Effector memory CD8-positive, alpha-beta T cell (primary cell): ENCODE measurements at places on chromosomes 4 and X.

DNA sequence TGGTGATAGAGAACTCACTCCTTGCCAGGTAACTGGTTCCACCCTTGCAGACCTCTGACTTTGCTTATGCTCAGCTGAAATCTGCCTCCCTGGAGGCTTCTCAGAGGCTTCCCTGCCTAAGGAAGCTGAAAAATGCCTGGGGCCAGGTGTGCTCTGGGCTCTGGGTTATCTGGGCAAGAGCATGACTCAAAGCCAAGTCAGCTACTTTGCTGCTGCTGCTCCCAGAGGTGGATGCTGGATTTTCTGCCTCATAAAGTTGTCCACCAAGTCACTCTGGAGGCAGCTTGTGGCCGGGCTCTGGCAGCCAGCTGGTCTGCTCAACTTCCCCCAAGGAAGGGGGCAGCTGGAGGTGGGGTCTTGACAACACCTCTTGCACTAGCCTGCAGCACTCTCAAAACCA is 132.7 kb downstream of the PJA1 start:
- DNase-seq, result no peak

GRCh38 chrX:150772150-150772970 is 79.2 kb downstream of the MTMR1 start:
- DNase-seq, result peak; percentile 63

DNA sequence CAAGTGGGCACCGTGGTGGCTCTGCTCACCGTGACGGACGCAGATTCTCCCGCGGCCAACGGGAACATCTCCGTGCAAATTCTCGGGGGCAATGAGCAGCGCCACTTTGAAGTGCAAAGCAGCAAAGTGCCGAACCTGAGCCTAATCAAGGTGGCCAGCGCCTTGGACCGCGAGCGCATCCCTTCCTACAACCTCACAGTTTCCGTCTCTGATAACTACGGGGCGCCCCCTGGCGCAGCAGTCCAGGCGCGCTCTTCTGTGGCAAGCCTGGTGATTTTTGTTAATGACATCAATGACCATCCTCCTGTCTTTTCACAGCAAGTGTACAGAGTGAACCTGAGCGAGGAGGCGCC is 2.7 kb downstream of the FAT4 start:
- DNase-seq, result no peak

GRCh38 chrX:38618180-38618579 is 56.8 kb downstream of the TSPAN7 start:
- DNase-seq, result no peak

- DNase-seq, result no peak
Observed at GRCh38 chr4:143337600-143338287, 1.1 kb downstream of the GAB1 start.

DNA sequence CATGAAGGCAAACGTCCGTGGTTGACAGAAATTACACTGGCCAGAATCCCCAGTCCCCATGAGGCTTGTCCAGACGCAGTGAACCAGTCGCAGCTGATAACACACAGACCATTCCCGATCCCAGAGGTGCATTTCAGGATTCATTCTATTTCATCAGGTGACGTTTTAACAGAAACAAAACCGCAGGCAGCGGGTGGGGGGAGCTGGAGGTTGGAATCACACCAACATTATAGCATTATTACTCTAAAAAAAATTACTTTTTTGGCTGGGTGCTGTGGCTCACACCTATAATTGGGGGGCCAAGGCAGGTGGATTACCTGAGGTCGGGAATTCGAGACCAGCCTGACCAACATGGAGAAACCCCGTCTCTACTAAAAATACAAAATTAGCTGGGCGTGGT is 25.2 kb downstream of the NOP14 start:
- DNase-seq, result no peak

DNA sequence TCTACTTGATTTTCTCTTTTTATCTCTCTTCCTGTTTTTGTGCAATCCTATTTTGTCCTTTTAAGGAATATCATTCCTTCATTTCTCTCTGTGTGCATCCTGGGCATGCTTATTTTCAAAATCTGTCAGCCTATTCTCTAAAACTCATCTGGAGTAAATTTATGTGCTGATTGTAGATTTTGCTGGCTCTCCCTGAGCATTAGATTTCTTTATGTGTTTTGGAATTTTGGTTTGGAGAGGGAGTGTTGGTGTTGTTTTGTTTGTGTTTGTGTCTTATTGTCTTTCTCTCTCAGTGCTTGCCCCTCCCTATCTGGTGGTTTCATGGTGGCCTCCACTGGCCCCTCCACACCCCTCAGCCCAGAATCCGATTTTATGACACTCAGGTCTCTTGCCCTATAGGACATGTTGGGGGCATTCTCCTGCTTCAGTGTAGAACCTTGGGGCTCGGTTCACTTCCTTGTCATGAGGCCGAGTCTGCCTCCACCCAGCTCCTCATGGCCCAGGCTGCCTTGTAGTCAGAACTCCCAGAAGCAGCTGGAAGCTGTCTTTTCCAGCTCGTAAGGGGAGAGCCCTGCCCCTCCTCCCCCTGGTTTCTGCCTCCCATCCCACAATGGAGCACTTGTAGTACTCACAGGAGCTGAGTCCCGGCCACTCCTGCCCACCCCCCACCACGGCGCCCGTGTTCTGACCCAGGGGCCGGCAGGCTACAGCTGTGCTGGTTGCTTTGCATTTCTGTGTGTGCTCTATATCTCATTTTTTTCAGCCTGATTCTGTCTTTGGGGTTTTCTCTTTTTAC is 24.5 kb upstream of the PJA1 start:
- no peak for DNase-seq

- DNase-seq, result no peak
Observed at GRCh38 chr4:158625544-158625943, 46.1 kb downstream of the C4orf46 start.

DNA sequence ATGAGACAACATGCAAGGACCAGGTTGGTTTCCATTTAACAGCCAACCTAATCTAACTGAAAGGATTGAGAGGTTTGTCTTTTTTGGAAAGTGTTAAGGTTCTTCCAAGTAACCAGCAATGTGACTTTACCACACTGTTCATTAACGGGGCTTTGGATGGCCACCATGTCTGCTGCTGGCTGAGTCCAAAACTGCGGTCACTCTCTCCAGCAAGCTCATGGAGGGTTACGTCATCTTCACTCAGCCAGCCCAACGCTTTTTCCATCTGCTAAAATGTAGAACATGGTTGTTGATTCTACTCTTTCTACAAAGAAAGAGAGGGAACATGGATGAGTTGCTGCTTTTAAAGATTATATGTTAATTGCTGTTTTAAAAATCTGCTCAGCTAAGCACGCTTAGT is 11.0 kb downstream of the PKD2 start:
- no peak for DNase-seq

DNA sequence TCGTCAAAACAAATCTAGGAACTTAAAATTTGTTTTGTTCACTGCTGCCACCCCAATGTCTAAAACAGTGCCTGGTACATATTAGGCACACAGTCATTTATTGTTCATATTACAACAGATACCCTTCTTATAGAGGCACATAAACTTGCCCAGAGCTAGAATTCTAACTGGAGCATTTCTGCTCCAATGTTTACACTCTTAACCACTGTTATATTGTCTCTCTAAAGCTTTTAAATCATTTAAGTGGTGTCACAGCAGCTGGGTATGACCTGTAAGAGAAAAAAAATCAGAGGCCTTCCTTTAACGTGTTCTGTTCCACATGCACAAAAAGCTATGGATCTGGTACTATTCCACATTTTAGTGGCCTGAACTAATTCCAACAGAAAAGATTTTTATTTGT is 3.0 kb downstream of the UBE2D3 start:
- DNase-seq, result no peak

- DNase-seq, result no peak
Observed at GRCh38 chrX:2677764-2678163, 13.3 kb upstream of the CD99 start.

DNA sequence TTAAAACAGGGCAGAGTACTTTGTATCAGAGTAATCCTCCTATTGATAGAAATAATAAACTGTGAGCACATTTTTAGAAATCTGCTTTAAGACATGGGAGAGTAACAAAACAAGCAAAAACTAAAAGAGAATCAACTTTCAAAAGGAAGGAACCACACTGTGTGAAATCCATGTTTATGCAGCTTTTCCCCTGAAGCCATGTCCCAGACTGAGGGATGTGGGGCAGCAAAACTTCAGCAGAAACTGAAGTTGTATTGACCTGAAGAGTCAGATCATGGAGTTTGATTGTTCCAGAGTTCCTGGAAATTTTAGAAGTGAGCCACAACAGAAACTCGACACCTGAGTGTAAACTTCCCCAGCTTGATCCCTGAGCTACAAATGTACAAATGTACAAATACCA is 53.2 kb downstream of the COMMD8 start:
- no peak for DNase-seq

GRCh38 chr4:153249199-153250041 is 45.2 kb downstream of the TRIM2 start:
- peak; percentile 71 for DNase-seq

GRCh38 chr4:140637836-140638235 is 69.1 kb upstream of the UCP1 start:
- DNase-seq, result no peak

DNA sequence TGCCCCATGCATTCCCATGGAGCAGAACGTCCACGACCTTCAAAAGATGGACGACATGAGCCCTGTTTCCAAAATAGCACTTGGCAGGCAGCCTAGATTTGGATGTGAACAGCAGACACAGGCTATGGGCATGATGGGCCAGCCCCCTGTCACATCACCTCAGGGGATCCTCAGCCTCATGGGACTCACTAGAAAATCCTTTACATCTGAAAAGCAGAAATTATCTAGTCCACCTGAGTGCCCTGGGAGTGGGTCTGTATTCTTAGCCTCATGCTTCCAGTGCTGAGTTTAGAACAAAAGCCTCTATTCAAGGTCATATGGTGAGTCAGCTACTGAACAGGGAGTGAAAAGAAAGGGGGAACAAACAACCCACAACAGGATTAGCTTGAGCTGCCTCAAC is 35.8 kb downstream of the GRIA3 start:
- DNase-seq, result no peak

GRCh38 chr4:159018062-159018629 is 84.7 kb upstream of the RAPGEF2 start:
- no peak for DNase-seq

DNA sequence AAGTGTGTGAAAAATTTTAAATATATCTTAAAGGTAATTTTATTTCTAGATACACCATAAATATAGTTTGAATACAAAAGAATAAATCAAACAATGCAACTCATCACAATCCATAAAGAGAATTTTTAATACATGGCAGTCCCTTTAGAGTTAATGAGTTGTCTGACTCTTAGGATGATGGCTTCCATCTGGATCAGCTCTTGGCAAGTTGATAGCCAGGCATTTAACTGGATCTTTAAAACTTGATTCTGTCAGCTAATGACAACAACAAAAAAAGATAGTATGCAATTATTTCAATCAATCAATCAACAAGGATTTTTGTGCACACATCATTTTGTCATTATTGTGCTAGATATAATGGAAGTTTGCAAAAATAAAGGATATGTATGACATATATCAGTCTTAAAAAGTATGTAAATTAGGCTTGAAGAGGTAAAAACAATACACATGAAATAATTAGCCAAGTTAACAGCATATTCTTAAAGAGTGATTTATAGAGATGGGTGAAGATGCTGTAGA is 174.9 kb upstream of the PCDH18 start:
- DNase-seq, result no peak

DNA sequence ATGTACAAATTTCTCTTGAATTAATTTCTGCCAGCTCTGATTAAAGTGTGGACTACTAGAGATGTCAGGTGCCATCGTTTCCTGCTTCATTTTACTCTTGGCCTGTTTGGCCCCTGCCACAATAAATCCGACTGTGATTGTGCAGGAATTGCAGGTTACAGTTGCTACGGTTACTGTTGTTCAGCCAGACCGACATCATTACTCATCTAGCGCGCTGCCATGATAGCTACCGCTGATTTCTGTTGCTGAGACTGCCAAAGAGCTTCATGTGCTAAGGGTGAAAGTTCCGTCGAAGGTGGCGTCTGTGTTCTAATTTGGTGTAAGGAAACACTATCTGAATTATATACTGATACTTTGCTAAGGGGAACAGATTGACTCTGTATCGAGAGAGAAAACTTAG is 22.1 kb downstream of the SLIT2 start:
- no peak for DNase-seq

DNA sequence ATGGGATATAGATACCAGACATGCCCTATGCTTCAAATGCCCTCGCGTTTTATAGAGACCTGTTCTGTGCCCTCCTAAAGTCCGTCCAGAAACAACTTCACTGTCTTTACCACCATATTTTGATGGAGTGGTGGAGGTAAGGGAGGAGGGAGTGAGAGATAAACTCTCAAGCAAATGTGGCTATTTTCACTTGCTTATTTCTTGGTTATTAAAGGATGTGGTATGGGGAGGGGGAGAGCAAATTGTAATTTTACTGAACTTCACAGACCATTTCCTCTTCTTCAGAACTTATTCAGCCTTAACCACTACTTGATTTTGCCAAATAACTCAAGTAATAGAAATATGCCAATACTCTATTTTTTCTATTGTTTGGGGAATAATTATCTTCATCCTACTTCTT is 31.5 kb downstream of the GPR174 start:
- no peak for DNase-seq

GRCh38 chrX:155086202-155086840 is 15.0 kb downstream of the BRCC3 start:
- peak; percentile 26 for DNase-seq

DNA sequence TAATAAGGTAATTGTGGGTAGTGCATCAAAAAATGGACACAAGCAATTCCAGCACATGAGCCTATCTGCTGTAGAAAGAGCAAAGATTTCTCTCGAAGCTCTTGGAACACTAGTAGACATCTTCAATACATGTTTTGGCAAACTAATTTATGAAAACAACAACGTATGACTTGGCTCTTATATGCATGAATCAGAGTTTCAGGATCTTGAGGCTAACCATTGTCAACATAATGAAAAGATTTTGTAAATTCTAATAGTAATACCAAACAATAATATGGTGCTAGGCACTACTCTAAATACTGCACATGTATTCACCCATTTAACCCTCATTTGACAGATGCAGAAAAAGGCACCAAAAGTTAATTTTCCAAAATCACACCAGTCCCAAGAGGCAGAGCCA is 25.1 kb upstream of the ANKRD50 start:
- DNase-seq, result no peak

DNA sequence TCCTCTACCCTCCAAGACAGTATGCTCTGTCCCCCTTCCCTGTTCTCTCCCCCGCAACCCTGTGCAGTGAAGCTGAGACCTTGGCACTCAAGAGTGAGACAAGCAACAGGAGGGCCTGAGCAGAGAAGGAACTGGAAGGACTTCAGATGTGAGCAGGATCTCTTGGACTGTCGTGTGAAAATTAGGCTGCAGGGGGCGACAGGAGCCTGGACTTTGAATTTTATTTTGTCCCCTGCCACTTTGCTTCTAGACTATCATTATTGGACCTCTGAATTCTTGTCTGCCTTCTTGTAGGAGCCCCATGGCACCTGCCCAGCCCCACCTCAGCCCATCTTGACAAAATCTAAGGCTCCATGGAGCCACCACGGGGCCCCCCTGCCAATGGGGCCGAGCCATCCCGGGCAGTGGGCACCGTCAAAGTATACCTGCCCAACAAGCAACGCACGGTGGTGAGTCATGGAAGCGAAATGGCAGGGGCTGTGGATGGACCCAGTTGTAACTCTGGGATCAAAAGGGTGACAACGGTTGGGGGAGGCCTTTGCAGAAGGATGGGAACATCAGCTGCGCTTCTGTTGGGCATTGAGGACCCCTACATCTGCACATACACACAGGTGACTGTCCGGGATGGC is 1.7 kb downstream of the ARAF start:
- no peak for DNase-seq
